ENCODE measurements at places on chromosomes 13 and 19. TPM values are rescaled to one million over a fixed set of nuclear protein-coding genes. Genes with fewer than 3 reads are reported as not detected.

DNA sequence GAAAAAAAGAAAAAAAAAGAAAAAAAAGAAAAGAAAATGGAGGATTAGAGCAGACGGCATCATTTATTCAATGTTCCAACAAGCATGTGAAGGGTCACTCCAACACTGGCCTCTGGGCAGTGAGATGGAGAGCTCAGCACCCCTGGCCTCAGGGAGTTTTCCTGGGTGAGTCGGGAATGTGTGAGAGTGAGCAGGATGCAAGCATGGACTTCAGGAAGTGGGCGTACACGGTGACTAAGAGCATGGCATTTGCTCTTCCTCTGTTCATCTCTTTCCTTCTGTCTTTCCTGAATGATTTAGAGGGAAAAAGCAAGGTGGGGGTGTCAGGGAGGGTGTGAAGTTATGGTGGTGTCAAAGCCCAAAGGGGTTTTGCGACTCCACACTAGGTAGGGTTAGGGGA lies 682 bp upstream of the CABP5 start:
- DNase-seq: no peak

PSG6 gene
- not detected for polyA plus RNA-seq

DNA sequence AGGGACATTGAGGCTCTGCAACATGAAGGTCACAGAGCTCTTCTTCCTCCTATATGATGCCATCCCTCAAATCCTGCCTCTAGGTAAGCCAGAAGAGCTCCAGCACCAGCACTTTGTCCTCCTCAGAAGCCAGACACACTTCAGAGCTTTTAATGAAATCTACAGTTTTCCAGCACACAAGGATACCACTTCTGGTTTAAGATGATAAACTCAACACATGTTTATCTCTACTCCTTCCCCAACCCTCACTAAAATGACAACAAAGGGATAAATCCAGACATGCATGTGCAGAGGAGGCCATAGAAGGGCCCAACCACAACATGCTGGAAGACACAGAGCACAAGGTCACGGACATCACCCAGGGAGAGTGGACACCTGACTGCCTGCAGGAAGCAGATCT lies 195.3 kb downstream of the USP12 start:
- DNase-seq: no peak

- no peak for DNase-seq
Observed at GRCh38 chr13:46179969-46180763, 1.8 kb downstream of the LCP1 start.

GRCh38 chr13:39596685-39597084 lies 6.3 kb downstream of the LHFPL6 start:
- DNase-seq: no peak

CACNG7 gene
- 0.31 TPM for polyA plus RNA-seq

RPL21 gene
- 358 TPM for polyA plus RNA-seq

DNA sequence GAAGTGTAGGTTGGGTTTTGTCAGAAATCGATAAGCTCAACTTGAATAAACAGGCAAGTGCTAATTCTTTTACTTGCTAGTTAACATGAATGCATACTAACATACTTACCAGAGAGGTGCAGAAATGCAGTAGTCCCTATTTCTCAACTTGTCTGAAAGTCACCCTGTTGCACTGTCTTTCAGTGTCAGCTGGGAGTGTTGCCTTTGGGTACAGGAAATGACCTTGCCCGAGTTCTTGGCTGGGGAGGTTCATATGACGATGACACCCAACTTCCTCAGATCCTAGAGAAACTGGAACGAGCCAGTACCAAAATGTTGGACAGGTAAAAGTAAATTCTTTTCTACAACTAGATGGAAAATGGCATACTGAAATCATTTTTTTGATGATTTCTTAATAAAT lies 103.5 kb upstream of the AKAP11 start:
- no peak for DNase-seq

GRCh38 chr13:45833242-45833641 lies 18.3 kb downstream of the SIAH3 start:
- no peak for DNase-seq

All from hepatocyte (in vitro differentiated cells).